ENCODE measurements at places on chromosomes 6 and 20.

DNA sequence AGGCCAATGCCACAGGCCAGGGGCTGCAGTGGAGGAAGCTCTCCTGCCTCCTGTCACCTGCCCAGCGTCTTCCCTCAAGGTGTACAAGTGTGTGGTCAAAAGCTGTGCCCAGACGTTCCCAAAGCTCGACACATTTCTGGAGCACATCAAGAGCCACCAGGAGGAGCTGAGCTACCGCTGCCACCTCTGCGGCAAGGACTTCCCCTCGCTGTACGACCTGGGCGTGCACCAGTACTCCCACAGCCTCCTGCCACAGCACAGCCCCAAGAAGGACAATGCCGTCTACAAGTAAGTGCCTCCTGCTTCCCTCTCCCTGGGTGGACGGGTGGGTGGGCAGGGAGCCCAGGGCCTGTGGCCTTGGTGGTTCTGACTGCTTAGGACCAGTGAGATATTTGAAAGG is 38.2 kb downstream of the ZNF341 start:
- DNase-seq, result no peak

- no peak for DNase-seq
Observed at GRCh38 chr20:23081263-23081819, 4.8 kb downstream of the CD93 start.

DNA sequence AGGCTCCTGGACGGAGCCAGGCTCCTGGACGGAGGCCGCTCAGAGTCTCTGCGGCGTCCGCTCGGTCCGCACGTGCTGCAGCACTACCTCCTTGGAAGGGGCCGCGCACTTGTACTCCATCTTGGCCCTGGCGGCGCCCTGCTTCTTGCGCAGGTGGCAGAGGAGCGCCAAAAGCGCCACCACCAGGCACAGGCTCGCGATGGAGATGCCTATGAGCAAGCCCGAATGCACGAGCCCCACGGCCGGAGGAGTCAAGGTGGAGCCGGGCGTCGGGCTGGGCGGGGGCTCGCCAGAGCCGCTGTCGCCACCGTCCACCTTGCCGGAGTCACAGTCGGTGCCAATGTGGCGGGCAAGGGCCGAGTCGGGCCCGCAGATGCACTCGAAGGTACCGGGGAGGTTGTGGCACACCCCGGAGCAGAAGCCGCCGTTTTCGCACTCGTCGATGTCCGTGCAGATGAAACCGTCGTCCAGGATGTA is 1.7 kb downstream of the THBD start:
- DNase-seq, result no peak

GRCh38 chr6:137722749-137723272 is 144.2 kb upstream of the TNFAIP3 start:
- no peak for DNase-seq

GRCh38 chr6:137700751-137701477 is 166.1 kb upstream of the TNFAIP3 start:
- no peak for DNase-seq

DNA sequence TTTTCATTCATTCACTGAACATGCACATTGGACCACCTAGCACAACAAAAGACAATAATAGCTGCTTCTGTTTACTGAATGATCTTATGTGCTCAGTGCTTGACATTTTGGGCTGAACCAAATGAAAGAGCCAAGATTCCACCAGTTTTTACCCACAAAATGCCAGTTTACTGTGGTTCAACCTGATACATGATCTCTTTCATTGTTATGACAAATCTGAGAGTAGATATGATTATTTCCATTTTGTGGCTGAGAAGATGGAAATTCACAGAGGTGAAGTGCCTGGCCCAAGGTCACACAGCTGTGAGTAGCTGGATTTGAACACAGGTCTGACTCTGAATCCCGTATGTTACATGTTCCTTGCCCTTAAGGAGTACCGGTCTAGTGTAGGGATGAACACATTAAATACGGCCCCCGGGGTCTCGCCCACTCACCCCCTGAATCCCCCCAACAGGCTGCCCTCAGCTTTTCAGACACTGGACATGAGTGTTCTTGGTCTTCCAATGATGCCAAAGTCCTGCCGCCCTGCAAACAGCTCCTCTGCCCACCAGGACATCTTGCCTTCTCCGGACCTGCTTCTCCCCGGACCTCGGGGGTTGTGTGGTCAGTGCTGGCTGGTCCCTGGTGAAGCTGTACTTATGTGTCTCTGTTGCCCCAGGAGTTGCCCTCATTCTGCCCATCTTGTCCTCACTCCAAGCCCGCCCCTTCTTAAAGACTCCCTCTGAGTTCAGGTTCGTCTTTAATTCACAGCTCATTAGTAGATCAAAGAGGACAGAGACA is 58.6 kb upstream of the SLC32A1 start:
- DNase-seq, result no peak

DNA sequence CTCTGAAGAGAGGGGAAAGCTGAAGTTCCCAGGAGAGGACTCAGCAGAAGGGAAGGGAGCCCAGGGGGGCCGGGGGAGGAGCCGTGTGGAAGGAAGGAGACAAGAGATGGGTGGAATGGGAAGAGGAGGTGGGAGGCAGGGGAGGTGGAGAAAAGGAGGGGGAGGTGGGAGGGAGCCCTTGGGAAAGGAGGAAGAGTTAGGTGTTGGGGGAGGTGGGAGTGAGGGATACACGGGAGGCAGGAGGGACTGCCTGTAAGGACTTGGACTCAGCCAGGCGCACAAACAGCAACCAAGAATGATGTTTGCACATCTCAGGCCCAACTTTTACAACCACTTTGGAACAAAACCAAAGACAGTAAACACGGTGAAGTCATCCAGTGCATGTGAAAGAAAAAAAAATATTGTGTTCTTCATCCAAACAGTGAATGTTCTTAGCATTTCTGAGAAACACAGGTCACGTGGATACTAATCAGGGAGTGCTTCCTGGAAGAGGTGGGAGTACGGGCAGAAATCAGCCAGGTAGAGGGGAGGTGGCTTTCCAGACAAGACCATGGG is 17.4 kb upstream of the LSM14B start:
- no peak for DNase-seq

DNA sequence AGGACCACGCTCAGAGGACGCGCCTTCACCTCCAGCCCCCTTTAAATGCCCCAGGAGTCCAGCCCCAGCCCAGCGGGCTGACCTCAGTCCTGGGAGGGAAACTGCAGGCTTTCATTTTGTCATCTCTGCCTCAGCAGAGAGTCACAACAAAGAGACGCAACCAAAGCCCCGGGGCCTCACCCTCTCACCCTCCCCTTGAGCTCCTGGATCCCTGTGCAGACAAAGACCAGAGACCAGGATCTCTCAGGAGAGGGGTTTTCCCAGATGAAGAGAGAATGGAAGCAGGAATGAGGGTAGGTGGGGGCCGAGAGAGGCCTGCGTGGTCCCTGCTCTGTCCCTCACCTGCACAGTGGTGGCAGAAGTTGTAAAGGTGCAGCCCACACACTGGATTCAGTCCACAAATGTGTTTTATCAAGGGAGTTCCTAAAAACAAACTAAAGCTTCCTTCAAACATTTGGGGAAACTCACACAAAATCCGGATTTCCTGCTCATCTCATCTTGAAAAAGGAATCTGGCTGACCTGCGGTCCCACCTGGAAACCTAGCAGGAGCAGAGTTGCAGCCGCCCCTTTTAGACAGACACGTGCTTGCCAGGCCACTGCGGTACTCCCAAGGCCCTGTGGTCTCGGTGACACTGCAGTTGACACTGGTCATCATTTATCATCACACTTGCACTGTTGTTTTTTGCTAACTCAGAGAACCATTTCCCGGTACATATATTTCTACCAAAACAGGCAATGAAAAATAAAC is 27.1 kb downstream of the PTGIS start:
- no peak for DNase-seq

DNA sequence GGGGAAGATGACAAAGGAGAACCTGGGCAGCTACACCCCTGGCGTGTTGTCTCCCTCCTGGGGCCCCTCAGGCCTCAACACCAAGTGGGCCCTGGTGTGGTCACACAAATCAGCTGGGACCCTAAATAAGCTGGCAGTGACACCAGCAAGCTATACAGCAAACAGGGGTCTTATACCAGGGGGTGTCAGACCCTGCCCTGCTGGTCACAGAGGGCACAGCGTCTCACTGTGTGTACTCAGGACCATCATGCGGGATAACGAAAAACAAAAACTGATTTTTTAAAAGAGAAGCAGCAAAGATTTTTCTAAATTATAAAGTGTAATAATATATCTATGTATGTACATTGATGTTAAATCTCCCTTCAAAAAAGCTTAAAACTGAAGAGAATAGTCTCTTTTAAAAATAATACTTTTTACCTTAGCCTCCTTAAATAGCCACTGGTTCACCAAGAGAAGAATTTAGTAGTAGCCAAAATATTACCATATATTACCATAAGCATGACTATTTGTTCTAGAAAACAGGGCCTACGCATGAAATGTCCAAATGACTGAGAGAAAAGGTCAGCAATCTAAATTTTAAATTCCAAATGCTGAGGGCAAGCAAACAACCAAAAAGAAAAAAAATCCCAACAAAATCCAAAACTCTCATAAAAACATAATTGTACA is 220.4 kb downstream of the KIF16B start:
- no peak for DNase-seq

DNA sequence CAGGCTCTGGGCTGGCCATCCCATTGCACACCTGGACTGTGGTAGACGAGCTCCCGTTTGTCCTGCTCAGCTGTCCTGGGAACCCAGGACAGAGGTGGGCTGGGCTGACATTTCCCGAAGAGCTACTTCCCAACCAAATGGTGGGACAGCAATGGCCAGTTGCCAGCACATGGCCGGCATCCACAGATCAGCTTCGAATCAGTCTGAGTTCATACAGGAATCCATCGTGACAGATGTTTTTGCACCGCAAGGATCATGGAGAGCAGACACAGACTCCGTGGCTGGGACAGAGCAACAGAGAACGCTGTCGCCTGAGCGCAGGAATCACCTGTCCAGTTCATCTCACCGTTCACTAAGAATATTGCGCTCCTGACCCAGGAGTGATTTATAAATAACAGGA is 198.5 kb downstream of the TTLL2 start:
- no peak for DNase-seq
